ENCODE measurements at places on chromosomes 1 and 21. TPM values are rescaled to one million over a fixed set of nuclear protein-coding genes. Genes with fewer than 3 reads are reported as not detected.

- DNase-seq = peak; percentile 78
Measured at GRCh38 chr1:24203404-24203803, 16.3 kb upstream of the IFNLR1 start.

GRCh38 chr21:43869486-43870325, 4.7 kb downstream of the AGPAT3 start:
- DNase-seq = no peak

DNA sequence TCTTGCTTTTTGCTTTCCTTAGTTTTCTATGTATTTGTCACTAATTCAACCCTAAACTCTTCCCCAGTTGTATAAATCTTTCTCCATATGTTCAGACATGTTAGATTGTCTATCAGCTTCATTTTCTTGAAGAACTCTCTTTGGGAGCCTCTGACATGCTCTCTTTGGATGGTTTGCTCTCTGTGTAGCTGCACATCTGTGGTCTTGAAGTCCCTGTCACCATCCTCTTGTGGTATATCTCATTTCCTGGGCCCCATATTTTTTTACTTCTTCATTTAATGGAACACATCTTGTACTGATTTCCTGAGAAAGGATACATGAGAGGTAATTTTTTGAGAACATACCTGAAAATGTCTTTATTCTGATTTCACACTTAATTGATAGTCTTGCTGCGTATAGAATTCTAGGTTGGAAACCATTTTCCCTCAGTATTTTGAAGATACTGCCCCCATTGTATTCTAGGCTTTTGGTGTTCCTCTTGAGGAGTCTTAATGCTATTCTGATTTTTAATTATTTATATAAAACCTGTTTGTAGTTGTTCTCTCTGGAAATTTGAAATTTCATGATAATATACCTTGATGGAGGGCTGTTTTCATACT, 72.6 kb downstream of the ST3GAL3 start:
- no peak for DNase-seq

Gene S100A14
- 1,221 TPM for total RNA-seq

Gene CTSK
- total RNA-seq = 3.1 TPM

Gene CNR2
- total RNA-seq = not detected

All from bronchial epithelial cell (primary cell).